ENCODE measurements at places on chromosomes 5 and 9.

DNA sequence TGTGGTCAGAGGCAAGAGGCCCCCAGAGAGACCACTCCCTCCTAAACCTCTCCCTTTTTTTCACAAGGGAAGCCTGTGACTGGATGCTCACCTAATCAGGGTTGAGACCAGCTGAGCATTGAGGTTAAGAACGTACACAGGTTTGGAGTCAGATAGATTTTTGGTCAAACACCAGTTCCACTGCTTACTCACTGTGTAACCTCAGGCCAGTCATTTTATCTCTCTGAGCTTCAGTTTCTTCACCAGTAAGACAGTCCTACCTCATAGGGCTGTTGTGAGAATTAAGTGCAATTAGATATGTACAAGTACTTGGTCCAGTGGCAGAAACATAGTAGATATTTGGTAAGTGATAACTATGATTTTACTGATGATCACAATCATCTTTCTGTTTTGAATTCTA is 256.8 kb downstream of the CDK5RAP2 start:
- no peak for DNase-seq

DNA sequence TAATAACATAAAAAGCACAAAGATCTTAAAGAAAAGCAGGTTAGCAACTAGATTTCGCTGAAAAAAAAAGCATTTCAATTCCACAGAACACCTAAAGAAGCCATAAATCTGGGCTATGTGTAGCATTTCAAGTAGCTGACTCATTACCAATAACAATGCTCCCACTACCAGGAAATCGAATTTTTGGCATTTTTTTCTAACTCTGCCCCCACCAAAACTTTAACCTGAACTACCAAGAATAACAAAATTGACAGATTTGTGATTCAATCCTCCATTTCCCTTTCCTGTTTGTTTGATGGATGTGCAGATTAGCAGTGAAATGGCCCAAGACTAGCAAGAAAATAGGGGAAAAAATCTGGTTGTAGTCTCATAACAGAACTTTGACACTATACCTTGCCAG is 180.2 kb downstream of the RASEF start:
- DNase-seq = no peak

DNA sequence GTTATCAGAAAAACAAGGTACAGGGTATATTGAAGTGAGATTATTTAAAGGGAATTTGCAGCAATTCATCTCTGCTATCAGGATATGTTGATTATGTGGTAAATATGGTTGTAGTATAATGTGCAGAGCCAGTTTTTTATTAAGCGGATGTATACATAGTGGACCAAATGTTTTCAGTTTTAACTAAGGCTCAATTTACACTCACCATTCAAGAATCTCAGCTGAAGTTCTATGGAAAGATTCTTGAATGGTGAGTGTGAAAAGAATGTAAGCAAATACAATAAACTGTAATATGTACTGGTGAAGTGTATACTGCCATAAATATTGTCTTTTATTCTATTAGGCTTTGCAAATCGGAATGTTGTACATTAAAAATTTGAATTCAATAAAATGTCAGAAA is 895.9 kb upstream of the CDH10 start:
- no peak for DNase-seq

GRCh38 chr5:134540747-134541733 is 15.6 kb downstream of the JADE2 start:
- peak; percentile 70 for DNase-seq

- no peak for DNase-seq
Measured at GRCh38 chr5:148474025-148474511, 90.3 kb downstream of the FBXO38 start.
